ELR (cell line): ENCODE measurements at places on chromosomes 12 and 14.

- no peak for DNase-seq
Measured at GRCh38 chr14:68972507-68973218, 6.4 kb downstream of the ACTN1 start.

GRCh38 chr12:54463484-54463883, 9.9 kb downstream of the GTSF1 start:
- DNase-seq, result no peak

GRCh38 chr14:93533437-93533836, 102.7 kb downstream of the UNC79 start:
- DNase-seq, result no peak

DNA sequence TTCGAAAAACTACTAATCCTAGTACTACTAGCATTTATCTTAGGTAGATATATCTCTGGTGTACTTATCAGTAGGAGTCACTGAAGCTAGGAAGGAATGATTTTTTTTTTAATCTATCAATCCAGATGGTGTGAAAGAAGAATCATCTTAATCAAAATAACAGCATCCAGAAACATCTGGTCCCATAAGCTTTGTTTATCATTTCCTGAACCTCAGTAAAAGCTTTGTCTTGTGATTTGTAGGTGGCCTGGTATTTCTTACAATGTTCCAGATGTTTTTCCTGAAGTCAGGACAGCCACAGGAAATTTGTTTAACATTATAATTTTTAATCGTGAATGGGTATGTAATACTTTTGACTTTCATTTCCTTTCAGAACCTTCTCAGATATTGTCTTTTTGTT, 28.0 kb upstream of the LUM start:
- no peak for DNase-seq

DNA sequence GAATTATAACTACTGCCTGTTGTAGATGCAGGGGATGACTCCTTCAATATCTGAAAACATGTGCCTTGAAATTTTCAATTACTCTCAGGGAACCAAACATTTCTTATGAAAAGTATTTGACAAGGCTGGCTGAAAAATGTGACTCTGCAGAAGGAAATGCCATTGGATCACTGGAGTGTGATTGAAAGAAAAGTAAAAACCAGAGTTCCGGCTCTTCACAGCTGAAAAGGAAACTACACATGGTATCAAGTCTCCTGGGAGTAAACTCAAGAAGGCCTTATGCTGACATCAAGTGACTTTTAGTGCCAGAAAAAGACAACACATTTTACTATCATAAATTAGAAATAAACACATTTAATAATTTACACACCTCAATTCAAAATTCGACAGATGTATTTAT, 693.0 kb downstream of the LRFN5 start:
- DNase-seq, result peak; percentile 1

DNA sequence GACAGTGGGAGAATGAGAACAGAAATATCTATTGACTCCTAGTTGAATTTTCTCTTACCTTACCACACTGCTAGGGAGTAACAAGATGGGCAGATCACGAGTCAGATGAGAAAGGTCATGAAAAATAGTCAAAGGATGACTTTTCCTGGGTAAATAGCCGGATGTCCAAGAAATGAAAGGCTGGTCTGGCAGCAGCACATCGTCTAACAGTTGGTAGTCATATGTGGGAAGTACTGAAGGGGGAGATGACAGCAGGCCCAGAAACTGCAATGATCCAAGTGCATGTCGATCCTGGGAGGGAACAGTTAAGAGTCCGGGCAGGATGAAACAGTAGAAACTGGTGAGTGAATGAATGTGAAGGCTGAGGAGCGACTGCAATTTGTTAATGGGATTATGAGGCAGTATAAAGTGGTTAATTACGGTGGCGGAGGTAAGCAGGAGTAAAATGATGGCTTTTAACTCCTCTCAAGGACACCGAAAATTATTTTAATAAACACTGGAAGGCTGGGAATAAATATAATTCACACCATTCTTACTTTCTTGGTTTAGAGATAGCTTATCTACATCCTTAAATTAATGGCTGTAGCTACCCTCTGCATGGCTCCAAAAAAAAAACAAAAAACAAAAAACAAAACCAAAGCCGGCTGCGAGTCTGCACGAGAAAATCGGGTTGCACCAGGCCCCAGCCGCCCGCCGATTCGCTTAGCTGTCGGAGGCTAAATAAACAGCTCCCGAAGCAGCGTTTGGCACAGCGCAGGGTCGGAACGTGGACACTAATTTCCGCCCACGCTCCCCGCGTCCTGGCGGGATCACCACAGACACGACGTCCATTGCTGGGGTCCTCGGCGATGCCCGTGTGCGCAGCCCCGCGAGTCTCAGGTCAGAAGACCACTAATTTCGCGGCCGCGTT, 1.0 kb upstream of the ERC1 start:
- DNase-seq, result peak; percentile 91

- no peak for DNase-seq
Measured at GRCh38 chr14:59061292-59061691, 127.2 kb upstream of the DAAM1 start.

DNA sequence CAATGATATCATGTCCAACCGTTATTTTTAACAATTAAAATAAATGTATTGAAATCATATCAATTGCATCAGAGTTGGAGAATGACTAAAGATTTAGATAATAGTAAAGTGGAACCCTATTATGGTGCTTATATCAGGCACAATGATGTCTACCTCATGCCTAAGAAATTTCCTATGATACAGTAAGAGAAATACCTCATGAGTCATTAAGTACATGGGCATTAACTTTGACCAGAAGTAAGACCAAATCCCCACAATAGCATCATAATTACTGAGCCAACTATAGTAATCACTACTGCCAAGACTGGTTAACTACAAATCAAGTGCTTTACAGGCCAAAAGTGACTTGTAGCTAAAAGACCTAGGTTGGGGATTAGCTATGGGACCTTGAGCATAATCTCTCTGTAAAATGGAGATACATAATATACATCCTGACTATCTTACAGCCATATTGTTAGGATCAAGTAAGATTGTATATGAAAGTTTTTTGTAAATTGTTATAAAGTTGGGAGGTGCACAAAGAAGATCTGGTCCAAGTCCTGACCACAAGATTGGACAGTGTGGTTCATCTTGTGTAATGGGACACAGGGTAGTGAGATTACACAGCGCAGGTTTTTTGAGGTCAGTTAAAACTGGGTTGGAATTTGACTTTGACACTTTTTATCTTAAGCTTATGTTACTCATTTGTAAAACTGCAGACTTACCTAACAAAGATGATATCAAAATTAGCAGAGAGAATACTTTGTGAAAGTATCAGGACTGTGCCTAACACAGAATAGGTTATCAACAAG, 60.5 kb downstream of the ERGIC2 start:
- peak; percentile 89 for DNase-seq

- DNase-seq, result no peak
Measured at GRCh38 chr12:91395628-91396135, 213.1 kb upstream of the DCN start.

DNA sequence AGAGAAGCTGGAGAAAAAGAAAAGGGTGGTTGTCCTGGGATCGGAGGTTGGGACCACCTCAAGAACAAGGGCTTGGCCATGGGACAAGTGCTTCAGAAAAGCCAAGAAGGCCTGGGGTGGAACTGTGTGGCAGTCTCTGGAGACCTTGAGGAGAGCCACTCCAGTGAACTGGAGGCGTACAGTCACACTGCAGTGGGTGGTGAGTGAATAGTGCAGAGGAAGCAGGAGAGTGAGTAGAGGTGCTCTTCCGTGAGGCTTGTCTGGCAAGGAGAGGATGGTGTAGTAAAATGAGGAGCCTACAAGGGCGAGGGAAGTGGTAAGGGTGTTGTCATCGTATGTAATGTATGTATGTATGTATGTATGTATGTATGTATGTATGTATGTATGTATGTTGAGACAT, 20.9 kb downstream of the RASSF3 start:
- DNase-seq, result no peak

DNA sequence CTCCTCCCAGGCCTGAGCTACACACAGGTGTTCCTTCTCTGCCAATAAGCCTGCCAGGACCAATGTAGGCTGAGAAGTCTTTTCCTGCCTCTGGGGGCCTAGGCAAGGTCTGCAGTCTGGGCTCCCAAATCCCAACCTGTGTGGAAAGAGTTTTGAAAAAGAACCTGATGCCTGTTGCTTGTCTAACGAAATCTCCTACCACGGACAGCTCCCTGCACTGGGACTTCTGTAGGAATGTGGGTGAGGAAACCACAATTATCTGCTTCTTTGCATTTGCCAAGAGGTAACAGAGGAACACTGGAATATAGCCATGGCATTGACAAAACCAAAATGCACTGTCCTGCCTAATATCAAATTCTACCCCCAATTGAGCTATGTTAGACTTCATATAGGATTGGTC, 877.0 kb upstream of the TMEM132C start:
- peak; percentile 74 for DNase-seq

GRCh38 chr12:46660719-46661109, 165.1 kb downstream of the SLC38A4 start:
- no peak for DNase-seq

DNA sequence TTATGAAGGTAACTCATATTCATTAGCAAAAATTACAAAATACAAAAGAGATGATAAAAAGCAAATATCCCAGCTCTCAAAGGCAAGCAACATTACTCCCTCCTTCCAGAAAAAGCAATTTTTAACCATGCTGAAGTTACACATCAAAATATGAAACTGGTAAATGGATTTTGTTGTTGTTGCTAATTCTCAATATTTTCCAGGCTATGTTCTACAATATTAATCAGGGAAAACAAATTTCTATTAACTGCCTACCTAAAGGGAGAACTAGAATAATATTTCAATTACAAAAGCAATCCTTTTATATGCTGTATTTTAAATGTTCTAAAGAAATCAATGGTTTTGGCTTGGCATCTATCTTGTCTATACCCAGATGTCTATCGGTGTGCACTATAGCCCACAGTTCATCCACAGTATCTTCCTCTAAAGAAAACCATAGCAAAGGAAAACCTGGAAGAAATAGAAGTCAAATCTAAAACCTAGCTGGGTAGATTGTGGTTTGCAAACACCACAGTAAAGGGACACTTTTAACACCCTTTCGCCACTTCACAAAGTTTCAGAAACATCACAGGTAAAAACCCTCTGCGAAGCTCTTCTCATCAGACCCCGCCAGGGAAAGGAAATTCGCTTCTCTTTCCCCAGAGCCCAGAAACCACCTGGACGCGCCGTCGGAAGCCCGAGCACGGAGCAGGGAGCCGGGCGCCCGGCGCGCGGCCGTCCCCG, 32.0 kb downstream of the TC2N start:
- no peak for DNase-seq

GRCh38 chr14:25756876-25757275, 706.9 kb upstream of the STXBP6 start:
- no peak for DNase-seq

DNA sequence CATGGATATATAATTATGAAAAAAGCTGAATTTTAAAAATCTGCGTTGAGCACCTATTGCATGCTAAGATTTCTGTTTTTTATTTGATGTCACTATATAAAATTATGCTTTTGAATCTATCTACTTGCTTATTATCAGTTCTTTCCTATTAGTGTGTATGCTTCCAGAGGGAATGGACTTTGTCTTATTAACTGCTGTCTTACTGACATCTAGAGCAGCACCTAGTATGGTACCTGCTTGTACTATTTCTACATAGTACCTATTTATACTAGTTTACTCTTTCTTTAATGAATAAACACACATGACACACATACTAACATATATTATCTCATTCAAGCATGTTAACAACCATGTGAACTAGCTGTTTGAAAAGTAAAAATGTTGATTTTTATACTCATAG, 38.6 kb upstream of the PIK3C2G start:
- no peak for DNase-seq

DNA sequence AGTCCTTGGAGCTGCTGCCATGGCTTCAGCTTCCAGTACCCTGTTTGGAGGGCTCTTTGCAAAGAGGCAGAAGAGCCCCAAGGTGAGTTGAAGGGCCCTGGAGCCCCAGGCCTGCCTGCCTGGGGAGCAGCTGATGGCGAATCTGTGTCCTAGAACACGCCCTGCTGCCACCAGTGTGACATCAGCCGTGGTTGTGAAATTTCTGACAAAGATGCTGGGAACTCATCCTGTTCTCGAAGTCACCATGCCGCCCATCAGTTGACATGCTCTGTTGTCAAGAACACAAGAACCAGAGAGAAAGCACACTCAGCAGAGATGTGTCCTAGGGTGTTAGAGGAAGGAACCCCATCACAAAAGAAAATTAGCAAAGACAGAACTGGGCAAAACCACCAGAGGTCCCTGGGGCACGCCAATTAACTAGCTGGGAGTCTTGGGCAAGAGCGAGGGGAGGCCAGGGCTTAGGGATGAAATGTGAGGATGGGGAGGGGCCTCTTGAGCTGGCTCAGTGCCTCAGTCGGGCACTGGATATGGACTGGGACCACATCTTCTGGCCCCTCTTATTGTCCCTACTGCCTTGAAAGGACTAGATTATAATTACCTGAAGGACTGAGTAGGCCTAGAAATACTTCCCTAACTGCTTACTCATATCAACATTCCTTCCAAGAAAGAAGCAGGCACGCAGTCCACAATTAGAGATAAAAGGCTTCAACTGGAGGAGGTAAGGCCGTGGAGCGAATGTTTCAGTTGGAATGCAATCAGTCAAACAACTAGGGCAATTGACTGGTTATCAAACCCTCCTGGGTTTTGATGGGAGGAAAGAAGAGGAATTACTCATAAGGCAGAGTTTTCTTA, 163.1 kb downstream of the CACNA1C start:
- DNase-seq, result no peak

DNA sequence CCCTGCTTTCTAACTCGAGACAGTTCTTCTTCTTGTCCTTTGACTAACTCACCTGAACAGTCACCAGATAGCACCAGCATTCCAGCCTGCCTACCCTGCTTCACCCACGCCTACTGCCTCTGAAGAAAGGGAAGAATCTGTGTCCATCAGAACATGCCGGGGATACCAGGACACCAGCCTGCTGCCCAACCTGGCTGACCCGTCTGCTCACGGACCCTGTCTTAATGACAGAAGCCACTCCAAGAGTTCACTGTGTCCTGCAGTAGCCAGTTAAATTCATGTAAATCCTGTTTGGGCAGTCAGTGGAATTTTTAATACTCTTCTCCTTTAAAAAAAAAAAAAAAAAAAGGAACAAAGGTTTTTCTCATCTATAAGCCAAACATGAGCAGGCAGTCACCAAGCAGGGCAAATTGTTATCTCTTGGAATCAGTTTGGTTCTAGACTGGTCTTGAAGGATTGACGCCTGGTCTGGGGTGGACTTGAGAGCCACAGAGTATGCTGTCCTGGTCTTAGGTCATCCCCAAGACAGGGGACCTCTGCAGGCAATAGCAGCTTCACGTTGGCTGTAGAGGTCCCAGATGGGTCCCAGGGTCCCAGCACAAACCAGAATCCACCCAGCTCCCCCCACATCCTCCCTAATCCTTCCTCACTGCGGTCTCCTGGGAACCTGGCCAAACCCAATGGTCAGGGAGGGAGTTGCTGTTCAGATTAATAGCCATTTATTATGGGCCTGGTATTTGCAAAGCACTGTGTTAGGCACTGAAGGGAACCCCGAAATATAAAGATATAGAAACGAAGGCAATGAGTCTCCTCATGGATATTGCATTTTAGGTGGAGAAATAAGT, 181.1 kb upstream of the HIF1A start:
- no peak for DNase-seq
